Sciatic nerve (tissue), 2 donors: ENCODE measurements at places on chromosomes 11 and 22. TPM values are rescaled to one million over a fixed set of nuclear protein-coding genes. Genes with fewer than 3 reads are reported as not detected.

GUCY1A2 gene
- 12.4 TPM for total RNA-seq

DGCR8 gene
- total RNA-seq = 37.6 TPM

PTPN5 gene
- 3.2 TPM for total RNA-seq

ANGPTL5 gene
- 1.4 TPM for total RNA-seq

ISX gene
- total RNA-seq = not detected

GLB1L2 gene
- 1.6 TPM for total RNA-seq

CASP1 gene
- total RNA-seq = 31.9 TPM

DUSP8 gene
- total RNA-seq = 8.9 TPM

C1QTNF5 gene
- 27.7 TPM for total RNA-seq

OR51G2 gene
- not detected for total RNA-seq

PANX3 gene
- not detected for total RNA-seq

CYB5R3 gene
- 241 TPM for total RNA-seq

TYR gene
- not detected for total RNA-seq

PANX2 gene
- 0.76 TPM for total RNA-seq

DNA sequence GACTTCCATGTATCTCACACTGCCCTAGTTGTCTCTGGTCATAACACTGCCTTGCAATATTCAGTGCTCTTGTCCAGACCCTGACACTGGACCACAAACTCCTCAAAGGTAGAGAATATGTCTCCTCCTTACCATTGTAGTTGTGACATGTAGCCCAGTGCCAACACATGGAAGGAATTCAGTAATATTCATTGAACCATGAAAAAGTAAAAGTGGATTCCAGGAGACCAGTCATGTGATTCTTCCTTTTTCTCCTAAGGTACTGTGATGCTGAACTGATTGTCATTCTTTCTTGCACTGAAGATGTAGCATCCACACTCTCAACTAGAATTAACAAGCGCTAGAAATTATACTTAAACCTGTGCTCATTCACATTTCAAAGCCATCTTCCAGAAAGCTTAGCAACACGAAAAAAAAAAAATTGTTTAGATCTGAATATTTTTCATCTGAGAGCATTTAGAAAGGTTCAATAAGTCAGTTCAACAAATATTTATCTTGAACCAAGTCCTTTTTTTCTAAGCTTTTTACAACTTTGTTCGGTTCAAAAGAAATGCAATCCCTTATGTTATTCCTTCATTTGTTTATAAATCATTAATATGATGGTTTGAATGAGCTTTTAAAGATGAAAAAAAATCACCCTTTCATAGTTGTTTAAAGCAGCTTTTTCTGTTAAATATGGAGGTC lies 224.7 kb upstream of the BLID start:
- no peak for DNase-seq

- no peak for DNase-seq
Measured at GRCh38 chr11:67545280-67545679, 22.0 kb upstream of the CABP2 start.

GRCh38 chr11:12393691-12394090 lies 16.3 kb downstream of the PARVA start:
- no peak for DNase-seq

- DNase-seq = peak; percentile 56
Measured at GRCh38 chr11:279040-279965, 1.1 kb downstream of the NLRP6 start.

DNA sequence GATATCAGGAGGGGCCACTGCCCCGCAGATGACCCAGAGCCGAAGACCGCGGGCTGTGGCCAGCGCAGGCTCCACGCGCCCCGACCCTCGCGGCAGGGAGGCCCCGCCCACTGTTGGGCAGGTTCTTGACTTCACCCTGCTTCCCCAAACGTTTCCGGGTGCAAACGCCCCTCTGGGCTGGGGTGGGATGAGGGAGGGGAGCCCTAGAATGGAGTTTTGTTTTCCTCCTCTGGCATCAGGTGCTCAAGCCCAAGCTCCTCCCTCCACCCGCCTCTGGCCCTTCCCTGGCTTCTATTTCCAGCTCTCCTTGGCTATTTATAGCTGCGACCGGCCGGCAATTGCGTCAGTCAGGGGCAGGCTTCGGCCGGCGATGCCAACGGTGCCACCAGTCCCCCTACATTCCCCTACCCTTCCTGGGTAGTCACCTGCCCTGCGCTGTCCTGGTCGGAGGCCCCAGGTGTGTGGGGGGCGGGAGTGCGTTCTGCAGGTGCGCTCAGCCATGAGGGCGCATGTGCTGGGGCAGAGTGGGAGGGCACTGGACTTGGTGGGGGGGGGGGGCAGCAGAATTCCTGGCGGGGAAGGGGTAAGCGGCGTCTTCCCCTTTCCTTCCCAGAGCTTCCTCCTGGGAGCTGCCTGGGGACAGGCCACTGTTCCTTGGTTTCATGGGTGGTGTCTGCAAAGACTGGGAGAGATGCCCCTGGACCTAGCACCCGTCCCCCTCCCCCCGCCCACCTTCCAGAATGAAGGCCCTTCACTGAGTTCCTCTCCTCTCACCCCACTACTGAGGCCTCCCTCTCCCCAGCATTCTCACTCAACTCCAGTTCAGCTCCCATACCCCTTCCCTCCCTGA lies 23.6 kb downstream of the DUSP8 start:
- no peak for DNase-seq

DNA sequence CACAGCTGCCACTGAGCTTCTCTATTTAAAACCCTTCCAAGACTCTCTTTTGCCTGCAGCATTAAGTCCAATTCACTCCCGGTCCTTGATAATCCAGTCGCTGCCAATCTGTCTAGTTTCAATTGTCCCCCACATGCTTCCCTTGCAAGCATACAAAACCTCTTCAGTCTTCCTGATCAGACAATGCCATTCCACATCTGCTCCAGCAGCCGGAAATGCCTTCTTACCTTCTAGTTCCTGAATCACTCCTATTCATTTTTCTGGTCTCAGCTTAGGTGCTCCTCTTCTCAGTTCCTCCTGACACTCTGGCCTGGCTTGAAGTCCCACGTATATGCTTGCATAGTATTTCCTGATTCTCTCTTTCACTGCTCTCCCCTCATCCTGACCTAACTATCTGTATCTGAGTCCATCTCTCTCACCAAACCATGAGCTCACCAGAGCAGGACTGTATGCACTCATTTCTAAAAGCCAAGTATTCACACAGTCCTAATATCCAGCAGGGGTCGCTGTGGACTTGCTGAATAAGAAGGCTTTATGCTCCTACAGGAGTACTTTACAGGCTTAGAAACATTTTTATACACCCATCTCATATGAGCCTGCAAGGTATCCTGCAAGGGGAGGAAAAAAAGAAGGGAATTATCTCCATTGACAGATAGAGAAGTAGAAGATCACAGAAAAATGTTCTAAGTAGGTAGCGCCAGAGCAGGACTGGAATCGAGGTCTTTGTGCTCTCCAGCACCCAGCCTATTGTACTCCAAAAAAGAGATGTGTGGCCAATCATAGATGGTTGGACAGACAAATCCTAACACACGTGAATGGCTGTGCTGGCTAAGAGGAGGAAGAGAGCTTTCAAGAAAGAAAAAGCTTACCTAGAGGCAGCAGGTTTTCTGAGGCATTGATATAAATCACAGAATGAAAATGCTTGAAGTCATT lies 19.2 kb downstream of the XRRA1 start:
- DNase-seq = peak; percentile 76

GRCh38 chr11:20310596-20311394 lies 52.7 kb upstream of the HTATIP2 start:
- DNase-seq = no peak

DNA sequence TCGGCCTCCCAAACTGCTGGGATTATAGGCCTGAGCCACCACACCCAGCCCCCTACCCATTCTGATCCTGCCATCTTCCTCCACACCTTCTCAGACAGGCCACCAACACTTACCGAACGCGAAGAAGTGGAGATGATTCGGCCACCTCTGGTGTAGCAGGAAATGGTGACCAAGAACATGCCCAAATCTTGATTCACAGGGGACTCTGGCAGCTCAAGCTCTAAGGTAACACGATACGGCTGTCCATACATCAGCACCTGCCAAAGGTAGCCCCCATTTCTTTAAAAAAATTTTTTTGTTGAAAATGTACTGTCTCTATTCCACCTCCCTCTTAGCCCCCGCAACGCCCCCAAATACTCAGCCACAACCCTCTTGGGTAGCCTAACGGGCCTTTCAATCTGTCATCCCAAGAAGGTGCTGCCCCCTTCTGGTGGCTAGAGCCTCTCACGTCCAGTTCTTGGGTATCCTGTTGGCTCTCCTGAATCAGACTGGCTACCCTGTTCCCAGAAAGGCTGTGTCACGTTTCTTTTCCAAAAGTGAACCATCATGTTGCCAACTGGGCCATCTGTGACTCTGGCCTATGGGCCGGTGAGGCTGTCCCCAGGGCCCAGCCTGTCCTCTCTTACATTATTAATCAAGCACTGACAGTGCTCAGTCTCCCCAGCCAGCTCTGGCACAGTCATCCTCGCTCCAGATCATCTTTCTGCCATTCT lies 5.3 kb upstream of the LRRN4CL start:
- DNase-seq = peak; percentile 88

GRCh38 chr11:68855205-68855981 lies 13.7 kb upstream of the CPT1A start:
- DNase-seq = peak; percentile 83
